G401 (cell line): ENCODE measurements at places on chromosomes 5 and 9. TPM values are rescaled to one million over a fixed set of nuclear protein-coding genes. Genes with fewer than 3 reads are reported as not detected.

DNA sequence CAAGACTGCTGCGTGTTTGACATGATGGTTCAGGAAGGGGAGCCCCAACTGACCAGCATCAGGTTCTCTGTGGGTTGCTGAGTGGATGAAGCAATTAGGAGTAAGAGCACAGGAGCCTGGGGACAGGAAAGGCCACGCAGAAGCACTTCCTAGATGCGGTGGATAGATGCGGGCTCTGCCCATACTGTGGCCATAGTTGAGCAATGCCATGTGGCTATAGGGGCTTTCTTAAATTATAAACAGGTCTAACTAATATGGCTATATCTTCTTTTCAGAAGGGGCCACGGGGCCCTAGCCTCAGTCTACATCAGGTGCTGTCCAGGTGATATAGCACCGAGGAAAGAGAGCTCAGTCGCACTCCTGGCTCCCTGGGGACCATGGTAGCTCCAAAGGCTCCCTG lies 198.6 kb downstream of the GADD45G start:
- DNase-seq: no peak

DNA sequence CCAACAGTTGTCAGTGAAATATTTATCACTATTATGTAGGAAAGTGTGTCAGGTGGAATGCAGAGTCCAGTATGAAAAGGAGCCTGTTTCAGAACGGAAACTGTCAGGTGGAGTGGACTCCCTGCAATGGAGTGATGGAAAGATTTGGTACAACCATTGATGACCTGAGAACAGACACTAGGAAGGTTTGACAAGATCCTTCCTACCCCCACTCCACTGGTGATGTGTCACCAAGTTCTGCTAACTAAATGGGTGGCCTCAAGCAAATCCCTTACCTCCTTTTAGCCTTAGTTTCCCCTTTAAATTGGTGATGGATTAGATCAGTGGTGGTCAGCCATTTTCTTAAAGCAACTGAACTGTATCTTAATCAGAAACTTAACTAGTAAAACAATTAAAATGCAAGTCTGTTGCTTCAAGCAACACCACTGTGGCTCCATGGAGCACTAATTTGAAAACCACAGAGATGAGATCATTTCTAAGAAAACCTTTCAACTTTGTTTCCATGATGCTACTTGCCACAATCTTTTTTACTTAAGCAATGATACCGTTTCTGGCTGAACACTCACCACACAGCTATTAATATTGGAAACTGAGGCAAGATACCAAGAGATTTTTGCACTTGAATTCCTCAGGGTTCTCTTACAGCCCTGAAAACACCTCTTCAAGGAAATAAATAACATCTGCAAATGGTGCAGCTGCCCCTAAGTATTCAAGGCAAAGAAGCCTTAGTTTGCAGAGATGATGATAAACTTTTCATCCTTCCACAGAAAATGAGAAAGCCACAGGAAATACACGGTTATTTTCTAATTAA lies 140.6 kb downstream of the ERCC6L2 start:
- DNase-seq: no peak

DNA sequence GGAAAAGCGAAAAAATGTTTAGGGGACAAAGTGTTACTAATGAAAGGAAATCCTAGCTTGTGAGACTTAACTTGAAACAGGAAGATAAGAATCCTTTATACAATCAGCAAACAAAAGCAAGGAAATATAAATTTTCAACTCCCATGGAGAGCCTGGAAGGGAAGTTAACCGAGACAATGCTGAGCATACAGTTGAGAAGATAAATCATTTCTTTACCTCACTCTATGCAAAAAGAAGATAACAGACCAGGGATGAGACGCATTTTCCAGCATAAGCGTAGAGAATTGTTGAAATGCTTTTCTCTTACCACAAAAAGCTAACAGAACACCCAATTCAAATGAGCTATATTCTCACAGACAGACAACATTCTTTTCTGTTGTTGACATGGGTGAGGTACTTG lies 309.6 kb downstream of the CWC27 start:
- DNase-seq: no peak

Gene LCN9
- not detected in 2 replicates for total RNA-seq

GRCh38 chr5:171314728-171315385 lies 5.8 kb downstream of the TLX3 start:
- DNase-seq: peak; percentile 15

Gene HAPLN1
- total RNA-seq: 0.47 TPM in 1 of 2 replicates, not detected in the other

Gene NR6A1
- 25.4 and 32.1 TPM in 2 replicates for total RNA-seq

- no peak for DNase-seq
Observed at GRCh38 chr5:118233606-118234005, 754.7 kb downstream of the DTWD2 start.
